Activated CD4-positive, alpha-beta T cell treated with anti-CD3 and anti-CD28 coated beads for 36 hours (primary cell): ENCODE measurements at places on chromosomes 12 and 14. TPM values are rescaled to one million over a fixed set of nuclear protein-coding genes. Genes with fewer than 3 reads are reported as not detected.

- H3K36me3 ChIP-seq: peaks cover 55% of the 10 kb centered on the region
- peak overlapping the region; percentile 99 for H3K27ac ChIP-seq
- H3K4me1 ChIP-seq: peaks cover 68% of the 10 kb centered on the region
- H3K4me3 ChIP-seq: peak overlapping the region; percentile 95
- peak; percentile 43 for DNase-seq
Observed at GRCh38 chr12:43758247-43758727, 303 bp downstream of the PUS7L start.

KLRC3 gene
- not detected for total RNA-seq

GRCh38 chr14:41868396-41868795 lies 261.7 kb downstream of the LRFN5 start:
- H3K27ac ChIP-seq: no peak overlapping the region
- no peak overlapping the region for H3K4me3 ChIP-seq
- DNase-seq: no peak
- no peaks in the 10 kb centered on the region for H3K27me3 ChIP-seq
- no peaks in the 10 kb centered on the region for H3K4me1 ChIP-seq

GRCh38 chr14:95024380-95024779 lies 132.9 kb downstream of the DICER1 start:
- H3K27me3 ChIP-seq: peaks cover 8% of the 10 kb centered on the region
- no peak overlapping the region for H3K4me3 ChIP-seq
- H3K27ac ChIP-seq: no peak overlapping the region
- no peaks in the 10 kb centered on the region for H3K36me3 ChIP-seq
- H3K4me1 ChIP-seq: peaks cover 5% of the 10 kb centered on the region

IFI27 gene
- total RNA-seq: 3.1 TPM

GLI1 gene
- 0.40 TPM for total RNA-seq

DNA sequence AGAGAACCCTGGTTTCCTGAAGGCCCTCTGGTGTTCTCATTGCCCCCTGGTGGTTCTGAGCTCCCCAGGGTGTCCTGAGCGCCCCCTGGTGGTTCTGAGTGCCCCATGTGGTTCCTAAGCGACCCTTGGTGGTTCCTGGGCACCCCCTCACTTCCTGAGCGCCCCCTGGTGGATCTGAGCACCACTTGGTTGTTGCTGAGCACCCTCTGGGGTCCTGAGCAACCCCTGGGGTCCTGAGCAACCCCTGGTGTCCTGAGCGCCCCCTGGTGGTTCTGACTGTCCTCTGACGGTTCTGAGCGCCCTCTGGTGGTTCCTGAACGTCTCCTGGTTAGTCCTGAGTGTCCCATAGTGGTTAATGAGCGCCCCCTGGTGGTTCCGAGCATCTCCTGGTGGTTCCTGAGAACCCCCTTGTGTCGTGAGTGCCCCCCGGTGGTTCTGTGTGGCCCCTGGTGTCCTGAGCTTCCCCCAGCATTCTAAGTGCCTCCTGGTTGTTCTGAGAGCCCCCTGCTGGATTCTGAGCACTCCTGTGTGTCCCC lies 568.3 kb downstream of the TMEM121 start:
- no peak overlapping the region for H3K27ac ChIP-seq
- H3K36me3 ChIP-seq: no peaks in the 10 kb centered on the region
- peaks cover 3% of the 10 kb centered on the region for H3K27me3 ChIP-seq
- H3K4me3 ChIP-seq: no peak overlapping the region
- H3K4me1 ChIP-seq: no peaks in the 10 kb centered on the region
- peak; percentile 94 for DNase-seq

TTC9 gene
- 6.4 TPM for total RNA-seq

- DNase-seq: no peak
- peaks cover 2% of the 10 kb centered on the region for H3K36me3 ChIP-seq
- no peaks in the 10 kb centered on the region for H3K4me1 ChIP-seq
- H3K27ac ChIP-seq: no peak overlapping the region
Observed at GRCh38 chr12:16603916-16604575, 1.9 kb downstream of the LMO3 start.

- no peak for DNase-seq
- peaks cover 2% of the 10 kb centered on the region for H3K27me3 ChIP-seq
- no peak overlapping the region for H3K27ac ChIP-seq
- no peak overlapping the region for H3K4me3 ChIP-seq
Observed at GRCh38 chr12:45148006-45148405, 67.9 kb upstream of the ANO6 start.

NKX2-8 gene
- total RNA-seq: not detected

DNA sequence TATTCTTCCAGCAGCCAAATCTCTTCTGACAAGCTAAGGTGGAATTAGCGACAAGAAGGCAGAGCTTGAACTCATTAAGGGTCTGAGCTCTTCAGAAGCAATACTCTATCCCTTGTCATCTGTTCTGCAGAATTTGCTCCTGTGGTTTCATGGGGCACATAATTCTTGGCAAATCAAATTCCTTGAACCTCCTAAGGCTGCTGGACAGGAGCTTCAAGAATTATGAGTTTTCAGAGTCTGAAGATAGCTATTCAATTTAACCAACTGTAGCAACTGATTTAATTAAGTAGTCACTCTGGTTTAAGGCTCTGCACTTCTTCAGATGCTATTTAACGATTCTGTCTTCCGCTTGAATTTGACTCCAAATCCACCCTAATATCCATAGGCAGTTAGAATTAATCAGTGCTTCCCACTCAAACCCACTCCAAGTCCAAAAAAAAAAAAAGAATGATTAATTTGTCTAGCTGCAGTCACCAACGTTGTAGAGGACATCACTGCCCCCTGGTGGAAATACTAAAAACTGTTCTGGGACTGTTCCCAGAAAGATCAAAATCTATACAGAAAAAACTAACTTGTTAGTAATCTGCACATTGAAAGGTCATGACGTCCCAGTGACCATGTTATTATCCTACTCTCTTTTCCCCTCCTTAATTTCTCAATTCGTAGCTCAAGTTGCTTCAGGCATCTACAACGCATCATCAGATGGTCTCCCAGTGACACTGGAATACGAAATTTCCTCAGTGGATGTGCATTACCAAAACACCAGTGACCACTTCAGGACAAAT lies 169.9 kb downstream of the KIF21A start:
- H3K27me3 ChIP-seq: peaks cover 15% of the 10 kb centered on the region
- no peaks in the 10 kb centered on the region for H3K36me3 ChIP-seq
- peaks cover 5% of the 10 kb centered on the region for H3K4me1 ChIP-seq
- DNase-seq: peak; percentile 38
- no peak overlapping the region for H3K27ac ChIP-seq

SRRM4 gene
- total RNA-seq: not detected

- no peaks in the 10 kb centered on the region for H3K4me1 ChIP-seq
- no peaks in the 10 kb centered on the region for H3K27me3 ChIP-seq
- DNase-seq: no peak
- H3K4me3 ChIP-seq: no peak overlapping the region
- no peak overlapping the region for H3K27ac ChIP-seq
Observed at GRCh38 chr12:121190523-121191031, 19.4 kb upstream of the P2RX4 start.

ANKRD52 gene
- total RNA-seq: 29.2 TPM

DNA sequence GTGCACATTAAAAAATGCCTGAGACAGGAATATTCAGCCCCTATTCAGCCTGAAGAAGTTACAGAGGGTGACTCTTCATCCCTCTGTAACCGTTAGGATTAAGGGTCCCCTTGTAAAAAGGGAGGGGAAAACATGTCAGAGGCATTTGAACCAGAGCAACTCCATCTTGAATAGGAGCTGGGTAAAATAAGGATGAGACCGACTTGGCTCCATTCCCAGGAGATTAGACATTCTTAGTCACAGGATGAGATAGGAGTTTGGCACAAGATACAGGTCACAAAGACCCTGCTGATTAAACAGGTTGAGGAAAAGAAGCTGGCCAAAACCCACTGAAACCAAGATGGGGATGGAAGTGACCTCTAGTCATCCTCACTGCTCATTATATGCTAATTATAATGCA lies 19.9 kb upstream of the MDM1 start:
- no peaks in the 10 kb centered on the region for H3K4me1 ChIP-seq
- no peak overlapping the region for H3K27ac ChIP-seq
- no peak overlapping the region for H3K4me3 ChIP-seq
- peaks cover under 1% of the 10 kb centered on the region for H3K27me3 ChIP-seq
- H3K36me3 ChIP-seq: no peaks in the 10 kb centered on the region

- H3K4me1 ChIP-seq: peaks cover 11% of the 10 kb centered on the region
- H3K36me3 ChIP-seq: peaks cover 5% of the 10 kb centered on the region
- DNase-seq: no peak
- H3K27me3 ChIP-seq: peaks cover 74% of the 10 kb centered on the region
- no peak overlapping the region for H3K4me3 ChIP-seq
Observed at GRCh38 chr14:28762303-28762954, 4.2 kb upstream of the FOXG1 start.

- peaks cover 41% of the 10 kb centered on the region for H3K4me1 ChIP-seq
- no peaks in the 10 kb centered on the region for H3K36me3 ChIP-seq
- H3K27me3 ChIP-seq: no peaks in the 10 kb centered on the region
Observed at GRCh38 chr12:43836475-43836989, 651 bp downstream of the TMEM117 start.

- H3K36me3 ChIP-seq: peaks cover 1% of the 10 kb centered on the region
- H3K27ac ChIP-seq: no peak overlapping the region
- H3K27me3 ChIP-seq: peaks cover 5% of the 10 kb centered on the region
- no peaks in the 10 kb centered on the region for H3K4me1 ChIP-seq
- no peak for DNase-seq
Observed at GRCh38 chr12:8564656-8565055, 24.0 kb upstream of the CLEC4E start.

GRCh38 chr12:124389138-124389724 lies 94.3 kb downstream of the RFLNA start:
- no peaks in the 10 kb centered on the region for H3K27me3 ChIP-seq
- peak; percentile 86 for DNase-seq
- H3K4me1 ChIP-seq: peaks cover 43% of the 10 kb centered on the region

GRCh38 chr14:52266782-52267181 lies 716 bp upstream of the PTGDR start:
- H3K27me3 ChIP-seq: peaks cover 37% of the 10 kb centered on the region
- peaks cover 20% of the 10 kb centered on the region for H3K4me1 ChIP-seq
- no peak for DNase-seq
- H3K4me3 ChIP-seq: no peak overlapping the region

KRT86 gene
- total RNA-seq: not detected

BICD1 gene
- 12.7 TPM for total RNA-seq

GRCh38 chr14:96208739-96209138 lies 4.1 kb downstream of the BDKRB2 start:
- H3K27me3 ChIP-seq: peaks cover 9% of the 10 kb centered on the region
- no peak for DNase-seq
- H3K4me1 ChIP-seq: peaks cover 7% of the 10 kb centered on the region
- no peak overlapping the region for H3K27ac ChIP-seq
- no peaks in the 10 kb centered on the region for H3K36me3 ChIP-seq
- H3K4me3 ChIP-seq: no peak overlapping the region

PIANP gene
- total RNA-seq: 0.93 TPM

SYCP3 gene
- not detected for total RNA-seq

GRCh38 chr14:85516239-85517113 lies 13.5 kb upstream of the FLRT2 start:
- no peak overlapping the region for H3K4me3 ChIP-seq
- H3K4me1 ChIP-seq: no peaks in the 10 kb centered on the region
- DNase-seq: no peak
- H3K36me3 ChIP-seq: no peaks in the 10 kb centered on the region
- H3K27ac ChIP-seq: no peak overlapping the region

DCN gene
- total RNA-seq: not detected

FGD6 gene
- total RNA-seq: 1.1 TPM

DNA sequence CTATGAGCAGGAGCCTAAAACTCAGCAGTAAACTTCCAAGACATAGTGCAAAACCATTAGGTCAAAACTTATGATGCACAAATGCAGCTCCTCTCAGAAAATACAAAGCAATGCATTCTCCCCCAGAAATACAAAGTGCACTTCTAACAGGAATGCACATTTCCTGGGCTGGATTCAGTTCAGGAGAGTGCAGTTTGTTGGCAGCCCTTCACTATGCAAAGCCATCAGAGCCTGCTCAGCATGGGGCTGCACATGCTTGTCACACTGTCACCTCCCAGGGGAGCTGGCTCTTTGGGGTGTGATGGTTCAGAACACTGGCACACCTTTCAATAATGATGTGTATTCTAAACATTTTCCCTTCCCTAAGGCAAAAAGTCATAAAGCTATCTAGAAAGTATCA lies 110.4 kb downstream of the KCNK10 start:
- DNase-seq: no peak
- H3K27ac ChIP-seq: no peak overlapping the region
- no peaks in the 10 kb centered on the region for H3K4me1 ChIP-seq
- no peak overlapping the region for H3K4me3 ChIP-seq

- H3K36me3 ChIP-seq: no peaks in the 10 kb centered on the region
- no peak overlapping the region for H3K4me3 ChIP-seq
- no peaks in the 10 kb centered on the region for H3K4me1 ChIP-seq
- no peak for DNase-seq
- no peaks in the 10 kb centered on the region for H3K27me3 ChIP-seq
Observed at GRCh38 chr12:67910360-67911274, 78.6 kb upstream of the IFNG-AS1 start.

PEX5 gene
- total RNA-seq: 25.4 TPM

- H3K27ac ChIP-seq: no peak overlapping the region
- no peaks in the 10 kb centered on the region for H3K27me3 ChIP-seq
- no peaks in the 10 kb centered on the region for H3K4me1 ChIP-seq
Observed at GRCh38 chr12:30719060-30719459, 23.4 kb upstream of the IPO8 start.

PAPLN gene
- total RNA-seq: 0.21 TPM
